ENCODE measurements at places on chromosomes 2 and 18.

DNA sequence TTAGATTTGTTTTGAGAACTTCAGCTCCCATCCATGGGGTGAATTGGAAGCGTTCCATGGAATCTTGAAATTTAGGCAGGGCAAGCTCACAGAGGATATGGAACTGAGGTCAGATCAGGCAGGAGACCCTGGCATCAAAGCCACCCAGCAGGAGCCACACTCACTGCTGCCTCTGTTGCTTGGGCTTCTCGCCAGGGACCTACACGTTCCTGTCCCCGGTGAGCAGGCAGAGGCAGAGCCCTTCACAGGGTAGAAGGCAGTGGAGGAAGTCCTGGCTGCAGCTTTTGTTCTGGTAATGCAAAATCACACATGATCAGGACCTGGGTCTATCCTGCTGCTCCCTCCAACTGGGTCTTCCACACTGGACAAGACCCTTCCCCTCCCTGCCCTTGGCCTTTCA is 42.1 kb downstream of the CAPN13 start:
- no peak for DNase-seq

- DNase-seq = peak; percentile 64
These were observed 157.8 kb downstream of the BCL2 start for GRCh38 chr18:63161761-63162195.

GRCh38 chr2:189049709-189050164 is 75.6 kb downstream of the COL3A1 start:
- no peak for DNase-seq

- DNase-seq = no peak
These were observed 229.3 kb upstream of the AGAP1 start for GRCh38 chr2:235264512-235264911.

DNA sequence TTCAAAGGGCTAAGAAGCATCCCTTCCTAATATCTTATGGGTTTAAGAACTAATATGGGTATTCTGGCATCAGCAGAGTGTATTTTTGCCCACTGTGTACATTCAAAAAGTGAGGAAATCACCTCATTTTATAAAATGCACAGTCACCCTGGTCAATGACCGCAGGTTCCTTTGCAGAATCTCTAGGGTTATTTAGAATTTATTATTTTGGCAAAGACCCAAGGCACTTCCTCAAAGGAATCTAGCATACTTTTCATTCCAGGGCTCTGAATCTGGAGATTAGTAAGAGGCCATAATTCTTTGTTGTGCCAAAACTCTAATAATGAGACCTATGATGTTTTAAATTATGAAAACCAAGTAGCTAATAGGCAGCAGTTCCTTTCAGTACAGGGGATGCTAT is 27.2 kb upstream of the CDH2 start:
- DNase-seq = no peak

DNA sequence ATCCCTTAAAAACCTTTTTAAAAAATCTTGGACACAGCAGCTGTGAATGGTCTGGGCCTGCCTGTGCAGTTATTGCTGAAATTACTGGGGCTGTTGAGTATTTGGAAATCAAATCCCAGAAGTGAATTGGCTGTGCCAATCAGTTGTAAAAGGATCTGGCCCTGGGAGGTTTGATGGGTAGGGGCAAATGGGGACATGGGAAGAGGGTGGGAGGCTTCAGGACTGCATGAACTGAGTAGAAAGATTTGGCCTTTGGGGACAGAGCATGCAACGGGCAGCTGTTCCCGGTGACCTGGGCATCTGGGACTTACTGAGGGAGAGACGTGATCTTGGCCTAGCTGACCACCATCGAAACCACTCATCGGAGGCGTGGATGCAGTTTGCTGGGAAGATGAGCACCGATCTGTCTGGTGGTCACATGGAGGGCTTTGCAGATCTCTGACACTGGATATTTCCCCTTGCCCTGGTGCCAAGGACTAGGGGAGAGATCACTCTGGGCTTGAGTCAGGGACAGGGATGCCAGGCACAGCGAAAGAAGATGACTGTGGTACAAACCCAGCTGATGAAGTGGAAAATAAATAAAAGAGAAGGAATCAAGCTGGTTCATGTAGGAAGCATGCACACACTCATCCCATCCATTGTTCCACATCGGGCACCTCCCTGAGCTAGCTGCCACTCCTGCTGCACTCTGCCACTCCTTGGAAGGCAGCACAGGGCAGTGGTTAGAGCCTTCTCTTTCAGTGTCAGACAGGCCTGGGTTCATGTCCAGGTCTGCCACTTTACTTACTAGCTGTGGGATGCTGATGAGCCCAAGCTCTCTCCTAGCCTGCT is 58.4 kb downstream of the SEMA4F start:
- no peak for DNase-seq

DNA sequence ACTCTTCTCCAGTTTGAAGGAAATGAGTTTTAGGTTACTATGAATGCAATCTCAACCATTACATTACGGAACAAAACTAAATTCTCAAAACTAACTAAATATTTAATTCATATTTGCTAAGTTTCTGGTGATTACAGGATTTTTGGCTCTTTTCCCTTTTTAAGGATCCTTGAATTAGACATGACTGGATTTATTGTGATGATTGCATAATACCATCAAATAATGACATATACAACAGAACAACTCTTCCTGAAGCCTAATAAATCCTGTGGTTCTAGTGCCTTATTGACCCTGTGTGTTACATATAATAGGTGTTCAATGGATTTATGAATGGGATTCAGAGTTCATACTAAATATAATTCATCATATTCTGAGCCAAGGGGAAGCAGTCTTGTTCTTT is 90.5 kb downstream of the WDR7 start:
- no peak for DNase-seq

DNA sequence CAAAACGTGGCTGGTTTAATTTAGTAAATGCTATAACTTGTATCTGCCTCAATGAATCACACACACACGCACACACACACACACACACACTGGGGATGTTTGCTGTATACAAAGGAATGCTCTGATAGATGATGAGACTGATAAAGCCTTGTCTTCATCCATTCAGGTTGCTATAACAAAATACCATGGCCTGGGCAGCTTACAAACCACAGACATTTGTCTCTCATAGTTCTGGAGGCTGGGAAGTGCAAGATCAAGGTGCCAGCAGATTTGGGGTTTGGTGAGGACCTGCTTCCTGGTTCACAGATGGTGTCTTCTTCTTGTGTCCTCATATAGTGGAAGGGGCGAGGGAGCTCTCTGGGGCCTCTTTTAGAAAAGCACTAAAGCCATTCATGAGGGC is 149.5 kb upstream of the HDAC4 start:
- DNase-seq = no peak

DNA sequence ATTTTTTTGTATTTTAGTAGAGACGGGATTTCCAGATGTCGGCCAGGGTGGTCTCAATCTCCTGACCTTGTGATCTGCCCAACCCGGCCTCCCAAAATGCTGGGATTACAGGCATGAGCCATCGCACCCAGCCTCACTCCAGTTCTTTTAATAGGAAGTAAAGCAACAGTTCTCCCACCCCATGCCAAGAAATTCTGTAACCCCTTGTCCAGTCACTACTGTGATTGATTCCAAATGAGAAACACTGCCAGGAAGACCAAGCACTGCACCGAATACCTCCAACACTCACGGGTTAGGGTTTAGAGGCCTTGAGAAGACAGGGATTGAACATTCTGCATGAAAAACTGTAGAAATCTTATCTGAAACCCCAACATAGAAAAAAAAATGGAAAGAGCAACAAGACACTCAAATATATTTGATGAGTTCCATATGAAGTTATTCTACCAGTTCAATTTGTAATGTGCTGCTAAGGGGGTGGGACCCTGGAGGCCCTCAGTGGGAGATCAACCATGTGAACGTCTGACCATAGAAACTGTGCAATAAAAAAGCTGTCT is 48.2 kb upstream of the BIN1 start:
- DNase-seq = no peak

DNA sequence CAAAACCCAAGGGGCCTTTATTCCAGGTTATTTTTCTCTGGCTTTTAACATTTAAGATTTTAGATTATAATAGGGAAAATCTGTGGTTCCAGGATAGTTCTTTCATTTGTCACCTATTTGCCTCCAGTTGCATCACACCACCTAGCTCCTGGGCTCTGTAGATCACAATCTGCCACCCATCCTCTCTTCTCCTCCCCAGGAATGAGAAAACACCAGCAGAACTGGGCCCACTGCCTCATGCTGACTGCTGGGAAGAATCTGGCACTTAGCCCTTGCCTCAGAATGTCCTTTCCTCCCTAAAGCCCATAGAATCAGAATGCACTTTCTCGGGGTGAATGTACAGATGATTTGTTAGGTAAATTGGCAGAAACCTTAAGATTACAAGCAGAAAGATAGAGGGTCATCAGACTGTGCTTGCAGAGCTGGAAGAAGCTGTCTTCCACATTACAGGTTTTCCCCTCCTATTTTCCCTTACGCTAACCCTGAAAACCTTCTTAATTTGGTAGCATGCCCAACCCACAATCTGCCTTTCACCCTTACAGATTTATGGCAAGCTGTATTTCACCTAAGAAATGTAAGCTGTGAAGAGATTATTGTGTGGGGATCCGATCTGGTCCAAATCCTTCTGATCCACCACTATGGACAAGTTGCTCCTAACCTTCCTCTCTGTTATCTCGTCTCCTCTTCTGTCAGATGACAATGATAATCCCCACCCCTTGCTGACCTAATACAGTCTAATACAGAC is 72.6 kb downstream of the LRRC30 start:
- no peak for DNase-seq

DNA sequence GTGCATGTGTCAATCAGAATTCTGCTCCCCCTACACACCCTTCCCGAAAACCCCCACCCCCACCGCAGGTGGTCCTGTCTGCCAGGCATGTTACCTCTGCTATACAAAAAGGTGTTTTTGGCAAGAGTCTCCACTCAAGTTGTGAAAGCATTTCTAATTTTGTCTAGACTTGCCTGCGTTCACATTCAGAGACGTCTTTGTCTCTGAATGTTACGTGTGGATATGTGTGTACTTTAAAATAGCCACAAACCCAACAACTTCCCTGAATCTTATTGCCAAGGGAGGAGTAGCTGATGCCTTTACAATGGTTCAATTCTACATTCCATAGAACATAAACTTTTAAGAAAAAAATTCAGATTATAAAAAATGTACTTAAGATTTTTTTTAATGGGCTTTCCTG is 66.6 kb downstream of the ITGA4 start:
- no peak for DNase-seq

- DNase-seq = no peak
These were observed 48.6 kb upstream of the DAPL1 start for GRCh38 chr2:158746488-158746887.

- DNase-seq = no peak
These were observed 254.8 kb downstream of the GLI2 start for GRCh38 chr2:120990451-120990871.

DNA sequence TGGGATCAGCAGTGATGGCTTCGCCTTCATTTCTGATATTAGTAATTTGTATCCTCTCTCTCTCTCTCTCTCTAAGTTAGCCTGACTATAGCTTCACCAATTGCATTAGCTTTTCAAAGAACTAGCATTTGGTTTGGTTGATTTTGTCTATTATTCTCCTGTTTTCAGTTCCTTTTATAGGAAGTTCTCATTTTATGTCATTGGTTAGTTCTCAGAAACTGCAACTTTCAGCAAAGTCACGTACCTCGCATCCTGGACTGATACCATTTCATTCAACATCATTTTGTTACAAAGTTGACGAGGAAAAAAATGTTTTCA is 450.8 kb downstream of the EIPR1 start:
- DNase-seq = no peak

DNA sequence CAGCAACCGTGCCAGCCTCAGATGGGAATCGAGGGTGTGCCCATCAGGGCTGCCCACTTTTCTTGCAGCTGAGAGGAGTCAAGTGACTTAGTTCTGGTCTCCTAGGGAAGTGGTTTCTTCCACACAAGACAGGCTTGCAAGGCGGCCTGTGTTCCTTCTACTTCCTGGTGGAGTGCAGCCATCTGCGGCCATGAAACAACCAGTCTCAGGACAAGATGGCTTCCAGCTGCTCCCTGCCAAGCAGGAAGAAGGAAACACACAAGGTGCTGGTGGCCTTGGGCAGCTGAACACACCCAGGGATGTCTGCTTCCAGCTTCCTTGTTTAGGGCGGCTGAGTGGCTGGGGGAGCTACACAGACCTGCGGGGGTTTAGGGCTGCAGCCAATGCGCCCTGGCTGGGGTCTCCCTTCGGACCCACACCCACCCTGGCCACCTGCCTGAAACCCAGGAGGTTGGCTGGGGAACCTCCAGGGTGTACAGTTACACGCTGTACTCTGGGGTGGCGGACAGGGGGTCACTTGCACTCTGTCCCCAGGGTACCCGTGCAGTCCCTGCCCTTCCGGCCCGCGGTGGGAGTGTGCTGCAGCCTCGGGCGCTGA is 34.7 kb downstream of the PTPN18 start:
- DNase-seq = no peak

DNA sequence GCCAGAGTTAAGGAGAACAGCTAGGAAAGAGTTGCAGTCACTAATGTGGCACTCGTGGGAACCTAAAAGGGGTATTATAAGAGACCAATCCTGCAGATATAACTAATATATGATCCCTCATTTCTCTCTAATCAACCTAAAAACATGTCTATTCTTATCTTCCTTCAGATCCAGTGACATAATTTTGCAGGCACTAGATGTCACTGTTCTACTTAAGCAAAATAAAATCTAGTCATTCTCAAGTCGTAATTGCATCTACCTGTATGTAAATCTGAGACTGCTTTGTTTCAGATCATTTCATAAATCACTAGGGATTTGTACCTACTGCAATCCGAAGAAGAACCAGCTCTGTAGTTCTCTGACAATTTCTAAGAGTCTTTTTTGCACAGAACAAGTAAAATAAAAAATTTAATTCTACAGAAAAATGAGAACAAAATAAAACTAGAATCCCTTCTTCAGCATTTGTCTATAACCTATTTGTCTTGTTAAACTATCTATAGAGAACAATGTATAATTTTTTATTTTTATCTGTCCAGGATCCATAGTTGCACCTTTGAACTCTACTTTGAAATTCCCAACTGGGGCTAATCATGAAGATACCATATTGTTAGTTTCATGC is 56.5 kb upstream of the ERBB4 start:
- DNase-seq = no peak

GRCh38 chr2:43086451-43087221 is 139.8 kb downstream of the ZFP36L2 start:
- DNase-seq = no peak

- DNase-seq = no peak
These were observed 10.6 kb downstream of the KDSR start for GRCh38 chr18:63356272-63356896.
